ENCODE measurements at places on chromosomes 13 and 19.

GRCh38 chr19:17499648-17500446 is 11.6 kb upstream of the PGLS start:
- DNase-seq, result peak; percentile 84

DNA sequence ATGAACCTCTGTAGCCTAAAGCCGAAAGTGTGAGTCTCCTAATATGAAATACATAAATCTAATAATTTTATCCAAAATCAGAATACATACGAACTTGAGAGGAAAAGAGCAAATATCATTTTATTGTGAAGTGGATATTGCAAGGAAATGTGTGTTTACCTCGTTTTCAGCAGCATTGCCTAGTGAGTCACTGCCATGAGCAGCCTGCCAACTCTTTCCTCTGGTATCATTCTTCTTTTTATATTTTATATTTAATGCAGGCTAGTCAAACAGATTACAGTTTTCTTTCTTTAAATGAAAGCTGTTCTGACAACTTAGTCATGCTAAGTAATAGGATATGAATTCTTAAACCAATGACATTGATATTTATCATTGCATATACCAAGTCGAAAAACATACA is 44.2 kb downstream of the EDNRB start:
- DNase-seq, result no peak

GRCh38 chr19:19463348-19464117 is 51.8 kb downstream of the TSSK6 start:
- DNase-seq, result peak; percentile 36

DNA sequence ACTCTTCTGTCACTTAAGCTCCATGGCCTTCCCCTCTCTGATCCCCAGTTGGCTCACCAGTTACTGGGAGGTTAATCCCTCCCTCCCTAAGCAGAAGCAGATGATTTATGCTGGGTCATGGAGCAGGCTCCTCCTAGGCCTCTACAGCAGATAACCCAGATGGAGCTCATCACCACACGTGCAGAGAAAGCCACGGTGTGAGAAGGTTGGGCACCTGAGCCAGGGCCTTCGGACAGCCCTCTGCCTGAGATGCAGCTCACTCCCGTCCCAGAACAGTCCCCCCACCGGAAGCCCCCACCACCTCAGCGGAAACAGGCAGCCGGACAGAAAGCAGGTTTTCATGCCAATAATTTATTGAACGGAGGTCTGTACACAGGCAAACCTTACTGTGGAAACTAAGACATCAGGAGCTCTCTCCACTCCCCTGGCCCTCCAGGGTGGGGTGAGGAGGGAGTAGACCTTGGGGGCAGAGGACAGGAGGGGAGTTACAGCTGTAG is 9.8 kb downstream of the ZNF526 start:
- DNase-seq, result no peak

All from inflammatory macrophage treated with lipopolysaccharide for 1 hour (primary cell).